ENCODE measurements at places on chromosomes 5 and 9.

DNA sequence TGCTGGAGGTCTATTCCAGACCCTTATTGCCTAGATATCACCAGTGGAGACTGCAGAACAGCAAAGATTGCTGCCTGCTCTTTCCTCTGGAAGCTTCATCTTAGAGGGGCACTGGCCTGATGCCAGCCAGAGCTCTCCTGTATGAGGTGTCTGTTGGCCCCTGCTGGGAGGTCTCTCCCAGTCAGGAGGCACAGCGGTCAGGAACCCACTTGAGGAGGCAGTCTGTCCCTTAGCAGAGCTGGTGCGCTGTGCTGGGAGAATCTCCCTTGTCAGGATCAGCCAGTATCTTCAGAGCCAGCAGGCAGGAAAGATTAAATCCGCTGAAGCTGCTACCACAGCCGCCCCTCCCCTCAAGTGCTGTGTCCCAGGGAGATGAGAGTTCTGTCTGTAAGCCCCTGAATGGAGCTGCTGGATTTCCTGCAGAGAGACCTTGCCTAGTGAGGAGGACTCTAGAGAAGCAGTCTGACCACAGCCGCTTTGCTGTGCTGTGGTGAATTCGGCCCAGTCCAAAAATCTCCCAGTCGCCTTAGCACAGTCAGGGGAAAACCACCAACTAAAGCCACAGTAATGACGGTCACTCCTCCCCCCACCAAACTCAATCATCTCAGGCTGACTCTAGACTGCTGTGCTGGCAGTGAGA lies 124.1 kb downstream of the JAKMIP2 start:
- DNase-seq, result no peak

- no peak for DNase-seq
These were observed 1.5 kb upstream of the IRX2 start for GRCh38 chr5:2752821-2753439.

DNA sequence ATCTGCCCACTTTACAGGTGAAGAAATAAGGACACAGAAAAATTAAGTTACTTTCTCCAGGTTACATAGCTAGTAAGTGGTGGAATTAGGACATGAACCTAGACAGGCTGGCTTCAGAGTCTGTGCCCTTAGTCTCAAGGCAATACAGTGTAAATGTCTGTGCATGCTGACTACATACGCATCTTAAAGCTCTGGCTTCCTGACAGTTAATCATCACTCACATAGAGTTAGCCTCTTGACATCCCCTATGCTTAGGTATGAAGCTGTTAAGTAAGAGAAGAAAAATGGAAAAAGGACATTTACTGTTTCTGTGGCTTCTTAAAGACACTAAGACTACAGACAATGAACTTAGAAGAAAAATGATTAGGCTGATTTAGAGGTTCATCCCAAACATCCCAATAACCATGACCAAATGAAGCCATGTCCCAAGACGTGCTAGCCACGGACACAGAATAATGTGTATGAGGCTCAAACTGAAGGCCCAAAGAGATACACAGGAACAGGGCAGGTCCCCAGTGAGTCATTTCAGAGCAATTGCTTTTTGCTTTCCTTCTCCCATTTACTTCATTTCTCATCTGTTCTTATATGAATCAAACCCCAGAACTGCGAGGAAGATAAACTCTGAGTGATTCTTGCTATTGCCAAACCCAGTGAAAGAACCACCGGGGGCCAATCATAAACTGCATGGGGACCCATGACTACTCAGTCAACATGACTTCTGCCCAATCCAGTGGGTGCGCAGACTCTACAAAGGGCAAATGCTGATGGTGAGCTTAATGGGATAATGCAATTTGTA lies 100.0 kb upstream of the IFNK start:
- no peak for DNase-seq

DNA sequence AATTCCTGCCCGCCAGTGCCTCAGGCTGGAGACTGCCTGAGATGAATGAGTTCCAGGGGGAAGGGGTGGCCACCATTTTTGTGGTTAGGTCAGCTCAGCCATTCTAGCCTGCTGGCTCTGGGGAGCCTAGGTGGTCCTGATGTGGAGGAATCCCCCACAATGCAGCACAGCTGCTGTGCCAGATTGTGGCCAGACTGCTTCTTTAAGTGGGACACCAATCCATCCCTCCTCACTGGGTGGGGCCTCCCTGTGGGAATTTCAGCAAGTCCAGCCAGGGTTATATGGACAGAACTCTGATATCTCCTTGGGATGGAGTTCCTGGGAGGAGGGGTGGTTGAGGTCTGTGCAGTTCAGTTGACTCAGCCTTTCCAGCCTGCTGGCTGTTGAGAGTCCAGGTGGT lies 51.2 kb upstream of the DAP start:
- DNase-seq, result no peak

- DNase-seq, result no peak
These were observed 50.7 kb downstream of the UIMC1 start for GRCh38 chr5:176955895-176956294.

- DNase-seq, result no peak
These were observed 16.1 kb downstream of the RAI14 start for GRCh38 chr5:34672196-34672595.

DNA sequence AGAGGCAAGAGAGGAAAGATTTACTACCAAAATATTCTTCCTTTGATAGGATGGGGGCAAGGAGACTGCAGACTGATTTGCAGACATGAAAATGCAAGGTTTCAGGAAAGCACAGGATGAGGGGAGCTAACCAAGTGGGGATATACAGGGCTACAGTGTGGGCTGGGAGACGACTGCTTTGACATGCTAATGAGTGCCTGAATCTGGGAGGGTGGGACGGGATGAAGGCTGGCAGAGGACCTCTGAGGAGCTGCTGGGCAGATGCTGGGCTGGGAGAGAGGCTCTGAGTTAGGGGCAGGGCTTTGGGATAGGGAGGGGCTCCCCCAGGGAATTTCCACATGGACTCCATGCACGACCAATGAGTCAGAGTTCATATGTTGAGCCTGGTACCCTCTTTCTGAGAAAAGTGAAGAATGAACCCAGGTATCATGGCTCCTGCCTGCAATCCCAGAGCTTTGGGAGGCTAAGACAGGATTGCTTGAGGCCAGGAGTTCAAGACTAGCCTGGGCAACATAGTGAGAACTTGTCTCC lies 4.9 kb upstream of the CPLX2 start:
- DNase-seq, result no peak

GRCh38 chr5:59575648-59576445 lies 317.7 kb downstream of the PDE4D start:
- no peak for DNase-seq

DNA sequence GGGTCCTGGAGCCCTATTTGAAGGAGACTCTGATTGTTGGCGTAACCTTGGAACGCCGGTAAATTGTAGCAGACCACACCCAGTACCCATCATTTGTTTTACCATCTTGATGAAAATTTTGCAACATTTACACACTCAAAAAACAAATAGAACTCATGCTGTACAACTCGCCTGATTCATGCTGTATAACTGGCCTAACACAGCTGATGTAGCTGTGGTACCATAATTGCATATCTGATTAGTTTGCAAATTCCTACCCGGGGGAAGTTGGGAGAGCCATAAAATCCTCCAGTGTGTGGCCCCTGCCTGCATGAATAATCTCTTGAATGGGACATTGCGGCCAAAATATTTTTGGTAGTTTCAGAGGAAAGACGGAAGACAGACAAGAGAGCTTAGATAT lies 9.7 kb downstream of the NIPAL4 start:
- no peak for DNase-seq

DNA sequence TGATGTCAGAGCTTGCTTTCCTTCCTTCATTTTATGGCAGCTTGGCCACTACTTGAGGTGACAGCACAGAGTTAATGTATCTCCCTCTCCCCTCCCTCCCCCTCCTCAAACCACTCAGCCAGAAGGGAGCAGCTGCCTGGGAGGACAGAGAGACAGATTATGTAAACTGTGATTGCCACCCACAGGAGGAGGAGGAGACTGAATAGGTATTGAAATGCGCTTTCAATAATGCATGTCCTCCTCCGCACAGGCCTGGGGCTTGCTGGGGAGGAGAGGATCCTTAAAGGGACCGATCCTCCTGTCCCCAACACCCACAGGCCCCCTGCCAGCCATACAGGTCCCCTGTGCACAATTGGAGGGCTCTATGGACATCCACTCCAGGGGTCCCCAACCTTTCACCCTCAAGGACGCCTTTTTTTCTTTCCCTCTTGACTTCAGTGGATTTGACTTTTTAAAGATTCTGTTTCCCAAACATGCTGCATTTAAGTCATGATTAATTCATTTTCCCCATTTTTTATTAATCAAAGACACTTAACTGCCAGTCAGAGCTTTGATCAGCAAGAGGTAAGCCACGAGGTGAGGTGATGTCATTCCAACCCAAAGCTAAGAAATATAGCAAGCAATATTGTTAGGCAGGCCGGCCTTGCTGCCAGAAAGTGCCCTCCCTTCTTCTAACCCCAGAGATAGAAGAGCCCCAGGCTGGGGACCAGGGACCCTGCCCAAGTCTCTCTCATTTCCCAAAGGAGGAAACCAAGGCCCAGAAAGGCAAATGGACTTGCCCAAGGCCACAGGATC lies 47.5 kb upstream of the CPLX2 start:
- no peak for DNase-seq

DNA sequence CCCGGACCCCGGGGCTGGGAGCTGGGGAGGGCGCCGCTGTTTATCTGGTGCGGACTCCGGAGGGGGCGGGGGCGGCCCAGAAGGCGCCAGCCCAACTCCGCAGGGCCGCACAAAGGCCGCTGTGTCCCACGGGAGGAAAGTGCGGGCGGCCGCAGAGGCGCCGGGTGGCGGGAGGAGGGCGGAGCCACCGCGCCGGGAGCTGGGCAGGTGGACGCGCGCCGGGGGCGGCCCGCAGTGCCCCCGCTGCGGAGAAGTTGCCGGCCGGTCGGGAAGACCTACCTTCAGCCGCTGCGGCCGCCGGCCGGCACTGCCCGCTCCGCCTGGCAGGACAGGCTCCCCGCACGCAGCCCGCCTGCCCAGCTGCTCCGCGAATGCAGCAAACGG lies 43.6 kb downstream of the NACC2 start:
- no peak for DNase-seq

DNA sequence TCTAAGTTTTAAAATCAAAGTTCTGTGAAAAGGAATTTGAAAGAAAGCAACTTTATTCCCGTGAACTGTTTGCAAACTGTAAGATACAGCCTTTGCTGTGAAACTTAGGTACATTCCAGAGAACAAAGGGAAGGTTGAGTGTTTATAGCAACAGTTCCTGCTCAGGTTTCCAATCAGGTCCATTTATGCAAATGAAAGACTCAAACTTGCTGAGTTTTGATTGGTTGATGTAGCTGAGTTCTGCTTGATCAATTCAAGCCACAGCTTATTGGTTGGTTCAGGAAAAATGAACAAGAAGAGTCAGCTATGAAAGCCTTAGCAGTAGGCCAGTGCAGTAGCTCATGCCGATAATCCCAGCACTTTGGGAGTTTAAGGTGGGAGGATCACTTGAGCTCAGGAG lies 37.9 kb downstream of the SLC27A6 start:
- no peak for DNase-seq

GRCh38 chr9:85586684-85587083 lies 155.1 kb downstream of the AGTPBP1 start:
- no peak for DNase-seq

- no peak for DNase-seq
These were observed 82.3 kb downstream of the MACIR start for GRCh38 chr5:103340717-103341388.

- DNase-seq, result no peak
These were observed 9.3 kb downstream of the FBN2 start for GRCh38 chr5:128528637-128529255.

GRCh38 chr9:98874721-98875255 lies 67.3 kb downstream of the GALNT12 start:
- DNase-seq, result no peak

GRCh38 chr5:135429301-135430134 lies 17.6 kb downstream of the DCANP1 start:
- DNase-seq, result no peak

DNA sequence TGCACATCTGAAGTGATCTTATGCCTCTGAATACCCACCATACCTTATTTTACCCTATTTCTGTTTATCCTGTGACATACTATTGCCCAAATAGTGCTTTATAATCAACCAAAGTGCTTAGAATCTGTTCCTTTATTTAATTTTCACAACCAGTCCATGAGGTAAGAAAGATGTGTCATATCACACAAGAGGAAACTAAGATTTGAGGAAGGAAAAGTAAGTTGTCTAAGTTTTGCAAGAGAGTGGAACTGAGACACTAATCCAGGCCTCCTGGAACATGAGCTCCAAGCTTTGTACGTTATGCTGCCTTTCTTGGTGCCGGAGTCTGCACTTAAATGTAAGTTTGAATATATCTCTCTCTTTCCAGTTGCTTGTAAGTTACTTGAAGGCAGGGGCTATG lies 17.2 kb downstream of the KDM3B start:
- DNase-seq, result no peak

- no peak for DNase-seq
These were observed 430.8 kb upstream of the TNC start for GRCh38 chr9:115548609-115549260.

GRCh38 chr5:140338336-140338735 lies 8.1 kb downstream of the HBEGF start:
- no peak for DNase-seq

GRCh38 chr5:81896764-81897163 lies 75.1 kb upstream of the ATG10 start:
- DNase-seq, result no peak

DNA sequence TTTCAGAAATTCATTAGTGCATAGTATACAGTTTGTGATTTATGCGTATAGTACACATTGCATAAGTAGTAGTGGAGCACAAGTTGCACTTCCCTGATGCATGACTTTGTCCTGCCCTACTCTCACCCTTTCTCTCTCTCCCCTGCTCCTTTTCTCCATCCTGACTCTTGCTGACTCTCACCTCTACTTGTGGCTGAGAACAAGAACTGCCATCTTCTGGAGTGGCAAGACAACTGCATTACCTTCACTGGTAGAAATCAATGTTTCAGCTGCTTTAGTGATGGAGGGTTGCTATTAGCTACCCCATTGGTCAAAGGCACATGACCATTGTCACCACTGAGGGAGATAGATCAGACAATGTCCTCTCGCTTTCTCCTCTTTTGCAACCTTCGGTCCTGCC lies 26.9 kb downstream of the SPEF2 start:
- DNase-seq, result no peak

DNA sequence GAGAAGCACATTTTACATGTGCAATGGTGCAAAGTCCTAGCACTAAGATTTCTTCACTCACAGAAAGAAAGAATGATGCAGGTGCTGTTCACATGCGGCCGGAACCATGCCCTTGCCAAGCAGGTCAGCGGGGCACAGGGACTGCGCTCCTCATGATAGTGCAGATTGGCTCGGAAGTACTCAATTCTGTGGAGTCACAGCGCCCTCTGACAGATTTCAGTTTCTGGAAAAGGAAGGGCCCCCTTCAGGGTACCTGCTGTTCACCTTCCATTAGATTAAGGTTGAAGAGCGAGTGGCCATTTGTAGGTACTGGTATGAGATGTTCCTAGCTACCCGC lies 75.7 kb downstream of the TMC1 start:
- DNase-seq, result no peak

GRCh38 chr5:86968301-86968753 lies 299.4 kb upstream of the RASA1 start:
- no peak for DNase-seq

- no peak for DNase-seq
These were observed 61.7 kb downstream of the GLRA1 start for GRCh38 chr5:151862811-151863472.
